ENCODE measurements at places on chromosomes 6 and 20.

DNA sequence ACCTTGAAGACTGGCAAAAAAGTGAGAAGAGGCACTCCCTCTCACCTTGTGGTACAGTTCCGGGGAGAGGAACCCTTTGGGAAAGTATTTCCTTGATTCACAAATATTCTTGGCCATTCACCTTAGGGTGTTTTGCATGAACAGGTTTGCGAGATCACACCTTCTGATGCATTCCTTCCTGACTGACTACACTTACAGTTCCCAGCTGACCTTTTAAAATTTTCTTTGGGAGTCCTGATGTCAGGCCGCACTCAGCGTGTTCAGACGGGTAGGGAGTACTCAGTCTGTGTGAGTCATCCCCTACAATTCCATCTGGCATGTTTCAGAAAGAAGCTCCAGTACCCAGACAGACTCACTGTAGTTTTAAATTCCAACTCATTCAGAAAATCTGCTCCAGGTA lies 1.7 kb downstream of the ADGRF4 start:
- DNase-seq = no peak

GRCh38 chr6:34829137-34829536 lies 37.3 kb downstream of the BLTP3A start:
- no peak for DNase-seq

GRCh38 chr6:135870722-135871121 lies 19.2 kb downstream of the PDE7B start:
- no peak for DNase-seq

GRCh38 chr6:160791459-160791858 lies 89.4 kb downstream of the PLG start:
- DNase-seq = no peak

DNA sequence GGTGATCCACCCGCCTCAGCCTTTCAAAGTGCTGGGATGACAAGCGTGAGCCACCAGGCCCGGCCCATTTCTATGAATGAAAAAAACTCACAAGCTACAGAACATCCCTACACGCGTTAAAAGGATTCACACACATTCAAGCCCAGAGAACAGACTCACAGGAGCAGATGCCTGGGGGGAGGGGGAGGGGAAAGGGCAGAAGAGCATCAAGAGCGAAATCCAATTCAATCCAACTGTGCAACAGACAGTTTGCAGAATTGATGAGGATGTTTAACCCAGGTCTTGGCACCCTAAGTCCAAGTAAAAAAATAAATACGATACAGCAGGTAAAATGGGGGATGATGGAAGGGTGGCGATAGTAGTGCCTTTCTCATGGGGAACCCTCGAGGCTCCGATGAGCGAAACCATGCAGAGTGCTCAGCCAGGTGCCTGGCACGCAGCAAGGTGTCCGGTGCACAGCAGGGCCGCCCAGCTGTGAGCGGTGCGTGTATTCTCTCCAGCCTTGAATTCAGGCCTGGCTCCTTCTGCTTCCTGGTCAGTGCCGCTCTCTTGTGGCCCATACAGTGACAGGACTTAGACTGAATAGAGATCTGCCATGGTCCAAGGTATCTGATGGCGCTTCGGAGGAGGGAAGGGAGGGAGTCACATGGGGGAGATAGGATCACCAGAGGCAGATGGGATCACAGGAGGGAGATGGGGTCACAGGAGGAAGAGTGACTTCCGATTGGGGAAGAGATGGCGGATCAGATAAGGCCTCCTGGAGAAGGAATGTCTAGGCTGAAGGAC lies 35.4 kb upstream of the ANGPT4 start:
- no peak for DNase-seq

DNA sequence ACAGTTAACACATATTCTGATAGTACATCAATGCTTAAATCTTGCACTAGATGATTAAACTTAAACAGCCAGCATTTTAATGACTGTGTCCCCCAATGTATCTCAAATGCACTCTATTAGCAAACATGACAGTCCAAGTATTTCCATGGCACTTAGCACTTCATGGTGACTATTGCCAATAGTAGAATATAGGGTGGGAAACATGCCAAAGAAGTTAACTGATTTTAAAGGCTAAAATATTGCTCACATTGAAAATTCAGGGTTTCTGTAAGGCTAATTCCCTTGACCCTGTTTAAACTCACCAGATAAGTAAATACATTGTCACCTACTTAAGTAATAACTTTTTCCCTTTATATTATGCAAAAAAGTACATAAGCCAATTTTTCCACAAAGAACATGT lies 266.9 kb downstream of the TBC1D32 start:
- DNase-seq = no peak

- DNase-seq = no peak
Measured at GRCh38 chr6:152313542-152314482, 323.4 kb downstream of the SYNE1 start.

- DNase-seq = no peak
Measured at GRCh38 chr6:13515912-13516311, 28.5 kb upstream of the GFOD1 start.

GRCh38 chr20:43666376-43667328 lies at the start of gene MYBL2:
TSS of gene MYBL2 (plus strand) at chr20:43667114. CDS start at chr20:43667284, 170 bp downstream.
- DNase-seq = peak; percentile 49

DNA sequence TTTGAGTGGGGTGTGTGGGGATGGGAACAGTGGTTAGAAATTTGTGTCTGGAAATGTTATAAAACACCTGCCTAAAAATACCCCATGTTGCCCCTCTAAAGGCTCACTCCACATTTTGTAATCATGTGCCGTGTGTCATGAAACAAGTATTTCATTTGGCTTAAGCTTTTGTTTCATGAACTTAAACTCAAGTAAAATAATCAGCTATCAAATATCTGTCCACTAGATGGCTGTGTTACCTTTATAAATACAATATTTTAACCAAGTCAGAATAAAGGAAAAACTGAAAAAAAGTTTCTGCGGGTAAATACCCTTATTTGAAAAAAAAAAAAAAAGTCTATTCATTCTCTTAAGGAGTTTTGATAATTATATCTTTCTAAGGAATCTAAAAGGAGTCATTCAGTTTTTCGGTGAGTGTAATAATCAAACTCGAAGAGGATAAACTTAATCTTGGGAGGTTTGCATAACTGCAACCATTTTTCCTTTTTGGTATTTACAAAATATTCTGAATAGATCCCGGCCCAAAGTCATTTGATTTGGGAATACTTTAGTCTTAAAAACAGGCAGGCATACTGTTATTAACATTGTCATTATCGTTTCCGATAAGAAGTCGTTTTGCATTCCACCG lies 29.9 kb upstream of the MTRF1L start:
- no peak for DNase-seq

- DNase-seq = no peak
Measured at GRCh38 chr6:144284478-144284782, 705 bp upstream of the UTRN start.
